ENCODE measurements at places on chromosomes 7 and 10.
A peak's percentile ranks its signal among the peaks of the same experiment; 100 is the strongest.

DNA sequence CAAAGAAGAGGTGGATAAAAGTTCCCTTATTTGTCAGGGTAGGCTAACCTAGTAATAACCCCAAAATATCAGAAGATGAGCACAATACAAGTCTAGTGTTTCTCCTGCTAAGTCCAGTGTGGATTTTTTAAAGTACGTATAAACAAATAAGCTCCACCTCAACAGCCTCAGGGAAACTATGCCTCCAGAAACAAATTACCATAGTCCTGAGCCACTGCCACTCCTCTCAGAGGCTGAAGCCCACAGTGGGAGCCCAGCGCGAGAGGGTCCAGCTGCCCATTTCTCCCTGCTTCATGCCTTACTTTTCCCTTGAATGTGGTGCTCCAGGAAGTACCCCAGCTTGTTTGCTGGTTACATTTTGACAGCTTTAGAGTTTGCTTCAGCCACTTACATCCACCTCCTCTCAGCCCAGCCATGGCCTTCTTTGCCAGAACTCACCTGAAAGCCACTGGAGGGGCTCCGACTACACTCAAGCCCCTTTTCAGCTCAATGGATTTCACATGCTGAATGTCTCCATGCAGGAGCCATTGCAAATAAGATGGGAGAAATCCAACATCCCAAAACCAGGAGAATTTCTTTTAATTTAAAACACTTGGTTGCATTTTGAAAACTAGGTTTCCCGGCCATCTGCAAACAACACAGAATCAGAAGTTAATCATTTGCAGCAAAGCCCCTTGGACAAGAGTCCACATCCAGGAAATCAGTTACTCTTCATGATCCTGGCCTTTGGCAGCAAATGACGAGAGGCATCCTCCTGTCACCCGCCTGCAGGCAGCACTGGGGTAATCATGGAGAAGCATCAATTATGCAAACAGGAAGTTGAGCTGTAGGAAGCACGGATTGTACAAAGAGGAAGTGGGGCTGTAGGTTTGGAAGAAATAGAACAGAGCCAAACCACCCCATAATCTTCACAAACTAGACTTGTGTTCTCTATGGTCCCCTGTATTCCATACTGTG, 138.1 kb downstream of the HERPUD2 start:
- no peak for DNase-seq

DNA sequence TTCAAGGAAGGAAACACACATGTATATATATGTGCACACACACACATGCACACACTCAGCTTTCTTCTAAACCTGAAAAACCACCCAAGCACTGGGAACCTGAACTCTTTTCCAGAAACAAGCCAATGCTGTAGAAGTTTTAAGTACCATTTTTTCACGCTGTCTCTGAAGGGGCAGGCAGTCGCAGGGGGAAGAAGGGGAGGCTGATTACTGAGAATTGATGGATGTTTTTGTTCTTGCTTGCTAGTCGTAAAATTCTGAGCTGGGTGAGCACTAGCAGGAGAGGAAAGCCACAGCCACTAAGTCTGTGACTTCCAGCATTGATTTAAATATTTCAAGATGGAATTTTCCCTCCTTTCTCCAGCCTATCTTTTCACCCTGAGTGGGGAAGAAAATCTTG, 391.8 kb downstream of the CALN1 start:
- no peak for DNase-seq

DNA sequence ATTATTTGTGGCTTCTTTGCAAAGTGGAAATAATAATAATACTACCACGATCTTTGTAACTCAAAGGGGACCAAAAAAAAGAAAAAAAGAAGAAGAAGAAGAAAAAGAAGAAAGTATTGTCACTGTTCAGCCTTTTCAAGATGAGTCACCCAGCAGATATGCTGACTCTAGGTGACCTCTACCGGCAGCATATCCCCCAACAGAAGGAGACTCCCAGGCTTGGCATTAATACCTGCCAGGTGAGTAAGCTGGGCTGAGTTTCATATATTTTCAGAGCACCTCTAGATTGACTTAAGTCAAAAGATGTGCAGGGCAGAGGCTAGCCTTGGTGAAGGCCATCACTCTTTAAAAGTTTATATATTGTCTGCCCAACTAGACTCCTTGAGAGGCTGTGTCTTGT, 30.4 kb upstream of the GPR26 start:
- DNase-seq = no peak

DNA sequence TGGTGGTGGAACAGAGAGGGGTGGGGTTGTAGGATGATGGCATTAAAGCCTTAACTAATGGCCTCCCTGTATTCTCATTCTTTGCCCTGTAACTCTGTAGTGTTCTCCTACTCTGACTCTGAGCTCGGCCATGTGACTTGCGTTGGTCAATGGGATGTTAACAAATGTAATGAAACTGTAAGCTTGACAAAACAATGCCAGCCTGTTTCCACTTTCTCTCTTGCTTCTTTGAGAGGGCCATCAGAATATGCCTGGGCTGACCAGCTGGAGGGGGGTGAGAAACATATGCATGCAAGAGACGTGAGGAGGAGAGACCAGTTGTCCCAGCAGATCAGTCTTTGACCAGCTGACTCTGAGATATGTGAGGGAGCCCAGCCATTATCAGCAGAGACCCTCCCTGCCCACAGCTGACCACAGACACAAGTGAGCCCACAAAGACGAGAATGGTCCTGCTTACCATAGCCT, 100.6 kb downstream of the ICA1 start:
- DNase-seq = no peak

DNA sequence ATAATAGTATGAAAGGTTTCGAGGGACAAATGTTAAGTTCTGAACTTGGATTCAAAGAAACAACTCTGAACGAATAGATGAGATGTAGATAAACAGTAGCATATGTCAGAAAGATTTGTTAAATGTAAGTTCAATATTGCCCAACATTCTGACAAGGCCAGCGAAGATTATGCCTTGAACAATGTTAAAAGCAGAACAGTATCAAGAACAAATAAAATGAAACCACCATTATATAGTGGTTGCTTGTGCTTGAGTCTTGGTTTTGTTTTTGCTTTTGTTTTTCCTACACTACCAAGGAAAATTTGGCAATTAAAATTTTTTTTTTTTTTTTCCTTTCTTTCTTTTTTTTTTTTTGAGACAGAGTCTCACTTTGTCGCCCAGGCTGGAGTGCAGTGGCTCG, 66.4 kb downstream of the PLXDC2 start:
- DNase-seq = no peak

DNA sequence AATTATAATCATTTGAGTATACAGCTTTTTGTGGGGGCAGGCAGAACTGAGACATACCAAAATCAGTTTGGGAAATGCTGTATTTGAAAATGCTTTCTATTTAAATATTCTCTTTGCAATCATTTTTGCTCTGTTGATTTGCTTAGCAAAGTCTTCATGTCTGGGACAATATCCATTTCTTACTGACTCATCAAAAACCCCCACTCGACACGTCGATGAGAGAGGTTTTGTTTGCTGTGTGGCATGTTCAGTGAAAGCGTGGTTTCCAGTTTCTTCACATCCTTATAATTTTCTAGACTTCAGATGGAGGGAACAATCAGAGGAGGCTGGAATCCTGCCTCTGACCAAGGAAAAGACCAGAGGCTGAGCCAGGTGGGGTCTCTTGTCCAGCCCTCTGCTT, 28.9 kb downstream of the HTRA1 start:
- DNase-seq = no peak

- no peak for DNase-seq
Measured at GRCh38 chr10:103668351-103669242, 175.1 kb downstream of the NEURL1 start.

- DNase-seq = no peak
Measured at GRCh38 chr10:50991456-50992355, 82.6 kb upstream of the PRKG1 start.

DNA sequence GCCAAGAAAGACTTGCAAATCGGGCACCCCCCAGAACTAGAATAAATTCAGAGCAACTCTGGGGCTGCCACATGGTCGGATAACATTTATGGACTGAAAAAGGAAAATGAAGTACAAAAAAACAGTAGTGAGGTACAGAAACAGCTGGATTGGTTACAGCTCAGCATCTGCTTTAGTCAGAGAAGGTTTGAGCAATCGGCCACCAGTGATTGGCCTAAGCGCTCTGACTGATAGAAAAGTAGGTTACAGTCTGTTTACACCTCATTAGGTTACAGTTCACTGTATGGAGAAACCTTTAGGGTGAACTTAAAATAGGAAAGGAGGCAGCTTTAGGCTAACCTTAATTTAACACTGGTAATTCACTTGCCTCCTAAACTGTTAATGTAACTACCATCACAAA, 102.0 kb upstream of the DKK1 start:
- DNase-seq = no peak

DNA sequence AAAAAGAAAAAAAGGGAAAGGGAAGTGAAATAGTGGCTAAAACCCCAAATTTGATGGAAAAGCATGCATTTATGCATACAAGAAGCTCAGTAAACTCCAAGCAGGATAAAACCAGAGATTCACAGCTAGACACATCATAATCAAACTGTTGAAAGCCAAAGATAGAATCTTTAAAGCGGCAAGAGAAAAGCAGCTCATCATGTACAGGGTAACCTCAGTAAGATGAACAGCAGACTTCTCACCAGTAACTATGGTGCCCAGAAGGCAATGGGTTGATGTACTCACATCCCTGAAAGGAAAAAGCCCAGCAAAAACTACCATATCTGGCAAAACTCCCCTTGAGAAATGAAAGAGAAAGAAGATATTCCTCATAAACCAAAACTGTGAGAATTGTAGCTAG, 60.4 kb downstream of the TPST1 start:
- no peak for DNase-seq

- peak; percentile 67 for DNase-seq
Measured at GRCh38 chr10:17200912-17201793, at the start of gene TRDMT1. Gene TRDMT1, minus strand, starts transcription at chr10:17201672. Its CDS starts 38 bp downstream, at chr10:17201634.

DNA sequence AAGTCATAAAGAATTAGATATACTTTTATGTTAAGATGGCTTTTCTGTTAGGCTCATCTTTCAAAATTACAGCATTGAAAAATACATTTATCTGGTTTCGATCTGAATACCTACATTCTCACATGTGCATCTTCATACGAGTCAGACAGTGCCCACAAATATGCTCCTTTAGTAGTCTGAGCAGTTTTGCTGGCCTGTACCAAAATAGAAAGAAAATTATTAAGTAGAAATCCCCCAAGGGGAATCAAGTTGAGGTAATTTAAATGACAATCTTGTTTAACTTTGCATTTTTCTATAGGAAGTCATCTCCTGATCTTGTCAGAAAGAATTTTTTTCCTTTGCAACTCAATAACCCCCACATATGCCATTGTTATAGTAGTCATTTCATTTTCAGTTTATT, 287.4 kb upstream of the SEMA3D start:
- no peak for DNase-seq

- DNase-seq = no peak
Measured at GRCh38 chr10:102919992-102920739, 2.1 kb downstream of the CNNM2 start.

DNA sequence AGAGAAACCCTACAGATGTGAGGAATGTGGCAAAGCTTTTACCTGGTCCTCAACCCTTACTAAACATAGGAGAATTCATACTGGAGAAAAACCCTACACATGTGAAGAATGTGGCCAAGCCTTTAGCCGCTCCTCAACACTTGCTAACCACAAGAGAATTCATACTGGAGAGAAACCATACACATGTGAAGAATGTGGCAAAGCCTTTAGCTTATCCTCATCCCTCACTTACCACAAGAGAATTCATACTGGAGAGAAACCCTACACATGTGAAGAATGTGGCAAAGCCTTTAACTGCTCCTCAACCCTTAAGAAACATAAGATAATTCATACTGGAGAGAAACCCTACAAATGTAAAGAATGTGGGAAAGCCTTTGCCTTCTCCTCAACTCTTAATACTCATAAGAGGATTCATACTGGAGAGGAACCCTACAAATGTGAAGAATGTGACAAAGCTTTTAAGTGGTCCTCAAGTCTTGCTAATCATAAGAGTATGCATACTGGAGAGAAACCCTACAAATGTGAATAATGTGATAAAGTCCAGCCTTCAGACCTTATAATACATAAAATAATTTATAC, 38.2 kb downstream of the ZNF679 start:
- no peak for DNase-seq

GRCh38 chr7:33418251-33418701, 288.9 kb downstream of the BBS9 start:
- no peak for DNase-seq

GRCh38 chr7:43391518-43391917, 191.4 kb upstream of the STK17A start:
- no peak for DNase-seq

DNA sequence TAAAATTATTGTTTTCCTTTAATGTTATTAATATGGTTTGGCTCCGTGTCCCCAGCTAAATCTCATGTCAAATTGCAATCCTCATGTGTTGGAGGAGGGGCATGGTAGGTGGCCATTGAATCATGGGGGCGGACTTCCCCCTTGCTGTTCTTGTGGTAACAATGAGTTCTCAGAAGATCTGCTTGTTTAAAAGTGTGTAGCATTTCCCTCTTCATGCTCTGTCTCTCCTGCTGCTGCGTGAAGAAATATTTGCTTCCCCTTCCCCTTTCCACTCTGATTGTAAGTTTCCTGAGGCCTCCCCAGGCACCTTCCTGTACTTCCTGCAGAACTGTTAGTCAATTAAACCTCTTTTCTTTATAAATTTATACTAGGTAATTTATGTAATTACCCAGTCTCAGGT, 27.5 kb downstream of the VIM start:
- DNase-seq = no peak

- DNase-seq = no peak
Measured at GRCh38 chr7:151243408-151244195, 4.9 kb downstream of the SMARCD3 start.

DNA sequence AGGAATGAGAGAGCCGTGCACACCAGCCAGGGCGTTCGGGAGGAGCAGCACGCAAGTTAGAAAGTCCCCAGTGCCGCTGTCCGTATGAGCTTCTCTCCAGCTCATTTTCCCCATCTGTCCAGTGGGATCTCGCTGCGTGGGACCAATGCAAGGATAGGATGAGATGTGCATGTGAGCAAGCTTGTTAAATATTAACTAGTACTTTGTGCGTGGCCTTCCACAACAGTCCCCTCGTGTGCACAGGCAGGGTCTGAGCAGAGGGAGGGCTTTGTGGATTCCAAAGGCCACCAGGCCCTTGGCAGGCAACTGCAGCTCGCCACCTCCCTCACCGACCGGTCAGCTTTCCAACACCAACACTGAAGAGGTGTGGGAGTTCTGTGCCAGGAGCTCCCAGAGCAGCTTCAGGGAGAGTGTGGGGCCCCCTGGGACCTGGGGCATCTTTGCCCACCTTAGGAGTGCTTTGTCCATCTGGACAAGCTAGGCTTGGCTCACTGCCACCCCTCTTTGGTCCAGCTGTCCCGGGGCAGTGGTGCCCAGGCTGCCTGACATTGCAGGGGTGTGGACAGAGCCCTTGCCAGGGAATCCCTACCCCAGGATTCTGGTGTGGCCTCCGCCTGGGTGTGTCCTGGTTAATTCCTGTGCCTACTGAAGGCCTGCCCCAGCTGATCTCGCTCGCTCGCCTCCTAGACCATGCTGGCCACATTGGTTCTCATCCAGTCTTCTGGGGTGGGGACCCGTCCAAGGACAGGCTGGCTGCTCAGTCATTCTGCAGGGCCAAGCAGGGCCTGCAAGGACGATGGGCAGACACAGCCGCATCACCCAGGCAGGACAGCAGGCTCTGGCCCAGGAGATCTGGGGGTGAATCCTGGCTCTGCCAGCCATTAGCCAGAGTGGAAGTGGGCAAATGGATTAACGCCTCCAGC, 5.3 kb downstream of the FAM20C start:
- DNase-seq = no peak

Measured in activated CD8-positive, alpha-beta memory T cell treated with anti-CD3 and anti-CD28 coated beads for 48 hours (primary cell).